ENCODE measurements at places on chromosomes 3 and 15.

DNA sequence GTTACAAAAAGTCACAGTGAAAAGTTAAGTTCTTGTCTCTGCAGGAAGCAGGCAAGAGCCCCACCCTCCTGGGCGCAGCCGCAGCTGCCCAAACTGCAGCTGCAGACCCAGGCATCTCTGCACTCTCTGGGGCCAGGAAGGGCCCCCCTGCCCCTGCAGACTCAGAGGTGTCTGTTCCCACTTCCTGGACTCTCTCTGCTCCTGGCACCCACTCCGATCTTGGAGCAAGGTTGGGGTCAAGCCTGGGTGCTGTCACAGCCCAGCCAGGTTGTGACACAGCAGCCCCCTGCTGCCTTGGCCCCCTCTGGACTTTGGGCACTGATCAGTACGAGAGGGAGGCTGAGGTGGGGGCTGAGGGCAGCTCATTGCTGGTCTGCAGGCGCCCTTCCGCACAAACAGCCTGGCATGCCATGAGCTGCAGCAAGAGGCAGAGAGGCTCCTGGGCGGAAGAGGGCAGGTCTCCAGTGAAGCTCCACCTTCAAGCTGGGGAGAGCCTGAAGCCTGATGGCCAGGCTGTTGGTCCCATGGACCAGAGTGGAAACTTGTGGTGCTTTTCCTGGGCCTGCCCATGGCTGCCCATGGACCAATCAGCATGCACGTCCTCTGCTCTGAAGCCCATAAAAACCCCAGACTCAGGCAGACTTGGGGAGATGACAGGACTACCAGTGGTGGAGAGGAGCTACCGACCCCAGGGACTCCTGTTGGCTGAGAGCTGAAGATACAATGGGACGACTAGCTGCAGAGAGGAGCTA is 42.9 kb upstream of the LRRFIP2 start:
- DNase-seq: no peak

- no peak for DNase-seq
Measured at GRCh38 chr3:180102134-180102533, 65.4 kb upstream of the PEX5L start.

- DNase-seq: no peak
Measured at GRCh38 chr3:61416618-61417017, 144.8 kb upstream of the PTPRG start.

- DNase-seq: no peak
Measured at GRCh38 chr15:98720031-98720430, 71.7 kb downstream of the IGF1R start.

All from stimulated activated CD8-positive, alpha-beta memory T cell treated with anti-CD3 and anti-CD28 coated beads, Interleukin-7, amount 100 ng/mL, for 24 hours (primary cell).